ENCODE measurements at places on chromosomes 3 and 15. TPM values are rescaled to one million over a fixed set of nuclear protein-coding genes. Genes with fewer than 3 reads are reported as not detected.

Gene UBAP1L
- 4.9 TPM for total RNA-seq

Gene MYRIP
- 5.9 TPM for total RNA-seq

GRCh38 chr3:126731044-126731443, 27.0 kb downstream of the CHCHD6 start:
- no peaks in the 10 kb centered on the region for H3K36me3 ChIP-seq
- H3K27me3 ChIP-seq: no peaks in the 10 kb centered on the region
- DNase-seq: no peak
- H3K4me1 ChIP-seq: no peaks in the 10 kb centered on the region
- H3K4me3 ChIP-seq: no peak overlapping the region
- no peak overlapping the region for H3K27ac ChIP-seq

- H3K36me3 ChIP-seq: no peaks in the 10 kb centered on the region
- no peak for DNase-seq
- H3K4me1 ChIP-seq: no peaks in the 10 kb centered on the region
- H3K27me3 ChIP-seq: no peaks in the 10 kb centered on the region
These were observed 52.4 kb downstream of the ONECUT1 start for GRCh38 chr15:52737720-52738119.

DNA sequence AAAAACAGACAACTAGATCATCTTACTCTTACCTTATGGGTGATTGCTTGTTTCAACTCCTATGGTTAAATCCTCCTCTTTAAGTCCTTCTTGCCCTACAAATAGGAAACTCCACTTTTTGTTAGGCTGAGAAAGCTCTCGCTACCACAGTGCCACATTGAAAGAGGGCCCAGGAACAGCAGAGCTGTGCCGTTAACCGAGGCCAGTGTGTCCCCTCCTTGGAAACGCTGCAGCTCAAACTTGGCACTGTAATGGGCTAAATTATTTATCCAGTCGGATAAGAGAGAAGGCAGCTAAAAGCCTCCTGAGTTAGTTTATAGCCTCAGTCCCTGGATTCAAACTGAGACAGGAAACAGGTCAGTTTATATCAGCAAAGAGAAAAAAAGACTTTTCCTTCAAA, 46.1 kb downstream of the KBTBD12 start:
- no peak overlapping the region for H3K4me3 ChIP-seq
- no peak for DNase-seq
- no peak overlapping the region for H3K27ac ChIP-seq
- no peaks in the 10 kb centered on the region for H3K36me3 ChIP-seq
- no peaks in the 10 kb centered on the region for H3K27me3 ChIP-seq
- H3K4me1 ChIP-seq: no peaks in the 10 kb centered on the region

GRCh38 chr3:42012935-42013690, 51.2 kb upstream of the ULK4 start:
- H3K4me3 ChIP-seq: peak overlapping the region; percentile 65
- DNase-seq: peak; percentile 92
- H3K36me3 ChIP-seq: no peaks in the 10 kb centered on the region
- H3K27me3 ChIP-seq: no peaks in the 10 kb centered on the region
- H3K4me1 ChIP-seq: peaks cover 26% of the 10 kb centered on the region
